CD8-positive, alpha-beta T cell (primary cell): ENCODE measurements at places on chromosomes 1 and 21.

- DNase-seq: no peak
Measured at GRCh38 chr1:154720328-154721297, 112.6 kb upstream of the ADAR start.

- no peak for DNase-seq
Measured at GRCh38 chr1:168057921-168058320, 78.8 kb downstream of the GPR161 start.

- DNase-seq: no peak
Measured at GRCh38 chr1:112296908-112297307, 99.1 kb upstream of the CTTNBP2NL start.

DNA sequence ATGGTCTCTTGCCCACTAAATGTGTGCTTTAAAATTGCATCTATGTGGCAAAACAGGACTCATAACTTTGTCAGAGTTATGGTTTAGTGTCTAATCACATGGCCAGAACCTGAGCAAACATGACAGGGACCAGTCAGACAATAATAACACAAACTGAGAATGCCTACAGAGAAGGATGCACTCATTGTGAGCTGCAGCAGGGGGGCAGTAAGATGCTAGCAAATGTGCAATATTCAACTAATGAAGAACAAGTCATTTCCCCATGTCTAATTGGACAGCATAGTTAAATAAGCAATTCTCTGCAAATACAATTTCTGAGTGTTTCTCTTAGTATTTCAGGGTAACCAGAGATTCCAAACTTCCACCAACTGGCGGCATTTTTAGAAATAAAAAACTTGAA, 30.8 kb downstream of the SPAG17 start:
- no peak for DNase-seq

- DNase-seq: no peak
Measured at GRCh38 chr1:175675017-175675416, 68.4 kb downstream of the TNR start.

DNA sequence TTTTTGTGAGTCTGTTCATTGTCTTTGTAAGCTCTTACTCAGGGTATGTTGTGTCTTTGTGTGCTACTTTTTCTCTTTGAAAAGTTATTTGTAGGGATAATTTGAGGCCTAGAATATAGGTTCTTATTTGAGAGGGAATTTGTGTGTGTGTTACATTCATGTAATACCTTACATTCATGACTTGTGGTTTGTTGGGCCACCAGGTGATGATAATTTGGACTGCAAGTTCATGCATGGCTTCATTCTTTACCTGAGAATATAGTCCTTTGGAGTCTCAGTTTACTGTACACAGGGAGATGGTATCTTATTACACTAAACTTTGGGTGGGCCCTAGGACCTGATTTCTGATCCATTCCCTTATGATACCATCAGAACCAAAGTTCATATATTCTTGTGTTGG, 51.8 kb upstream of the FASLG start:
- DNase-seq: no peak

- no peak for DNase-seq
Measured at GRCh38 chr1:67801903-67802302, 31.4 kb downstream of the GNG12 start.

- no peak for DNase-seq
Measured at GRCh38 chr1:234355782-234356510, 17.3 kb upstream of the COA6 start.
